Lung (tissue), 17 donors: ENCODE measurements at places on chromosomes 2 and 18.

DNA sequence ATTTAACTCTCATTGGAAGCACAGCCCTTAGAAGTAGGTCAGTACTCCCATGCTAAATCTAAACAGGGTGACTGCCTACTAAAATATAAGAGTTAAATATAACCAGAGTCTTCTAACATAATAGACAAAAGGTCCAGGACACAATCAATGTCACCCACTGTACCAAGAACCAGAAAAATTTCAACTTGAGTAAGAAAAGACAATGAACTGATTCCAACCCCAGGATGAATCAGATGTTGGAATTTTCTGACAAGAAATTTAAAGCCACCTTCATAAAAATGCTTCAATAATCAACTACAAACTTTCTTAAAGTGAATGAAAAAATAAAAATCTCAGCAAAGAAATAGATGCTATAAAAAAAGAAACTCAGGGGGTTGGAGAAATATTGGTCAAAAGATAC is 71.3 kb upstream of the NPAS2 start:
- no peak overlapping the region for H3K27ac ChIP-seq
- no peak overlapping the region for H3K4me3 ChIP-seq
- no peaks in the 10 kb centered on the region for H3K27me3 ChIP-seq

GRCh38 chr2:158154596-158154995 is 52.9 kb downstream of the UPP2 start:
- H3K4me3 ChIP-seq, result no peak overlapping the region
- H3K36me3 ChIP-seq, result no peaks in the 10 kb centered on the region
- no peak overlapping the region for H3K27ac ChIP-seq

GRCh38 chr2:238989484-238989883 is 141.6 kb downstream of the TWIST2 start:
- no peaks in the 10 kb centered on the region for H3K4me1 ChIP-seq
- no peak overlapping the region for H3K4me3 ChIP-seq
- H3K36me3 ChIP-seq, result no peaks in the 10 kb centered on the region

DNA sequence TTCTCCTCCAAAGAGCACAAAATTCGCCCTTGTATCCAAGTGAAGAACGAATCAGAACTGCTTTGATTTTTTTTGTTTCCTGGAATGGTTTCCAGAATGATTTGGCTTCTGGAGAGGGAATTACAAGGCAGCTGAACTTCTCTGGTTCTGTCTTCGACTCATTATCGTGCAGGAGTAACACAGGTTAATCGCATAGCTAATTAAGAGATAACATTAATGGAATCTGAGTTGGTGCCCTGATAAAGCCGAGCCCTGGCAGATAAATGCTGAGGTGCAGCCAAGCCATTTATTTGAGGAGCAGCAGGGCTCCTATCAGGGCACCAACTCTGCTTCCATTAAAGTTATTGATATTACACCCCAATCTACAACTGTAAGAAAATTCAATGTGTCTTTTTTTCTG is 433.7 kb downstream of the ZNF521 start:
- no peaks in the 10 kb centered on the region for H3K27me3 ChIP-seq
- no peak overlapping the region for H3K27ac ChIP-seq
- DNase-seq, result no peak
